ENCODE measurements at places on chromosomes 3 and 15.

- DNase-seq = no peak
These were observed 474.0 kb downstream of the FGF12 start for GRCh38 chr3:192253138-192253887.

DNA sequence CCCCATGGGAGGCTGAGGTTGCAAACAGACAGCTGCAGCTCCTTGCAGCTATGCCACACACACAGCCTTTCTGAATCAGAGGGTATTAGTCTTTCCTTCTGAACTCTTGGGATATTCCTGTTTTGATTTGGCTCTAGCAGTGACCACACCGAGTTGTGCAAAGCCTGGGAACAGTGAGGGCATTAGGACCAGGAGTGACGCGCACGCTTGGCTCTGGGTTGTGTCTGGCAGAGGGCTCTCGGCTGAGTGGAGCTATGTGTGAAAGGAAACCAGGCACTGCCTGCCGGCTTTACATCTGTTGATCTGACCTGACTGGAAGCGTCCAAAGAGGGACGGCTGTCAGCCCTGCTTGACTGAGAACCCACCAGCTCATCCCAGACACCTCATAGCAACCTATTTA is at the start of gene GALNT15:
GALNT15 (plus strand) TSS at position 292 of the 400 bp plus-strand sequence. CDS start 472 bp downstream, outside the sequence.
- no peak for DNase-seq

DNA sequence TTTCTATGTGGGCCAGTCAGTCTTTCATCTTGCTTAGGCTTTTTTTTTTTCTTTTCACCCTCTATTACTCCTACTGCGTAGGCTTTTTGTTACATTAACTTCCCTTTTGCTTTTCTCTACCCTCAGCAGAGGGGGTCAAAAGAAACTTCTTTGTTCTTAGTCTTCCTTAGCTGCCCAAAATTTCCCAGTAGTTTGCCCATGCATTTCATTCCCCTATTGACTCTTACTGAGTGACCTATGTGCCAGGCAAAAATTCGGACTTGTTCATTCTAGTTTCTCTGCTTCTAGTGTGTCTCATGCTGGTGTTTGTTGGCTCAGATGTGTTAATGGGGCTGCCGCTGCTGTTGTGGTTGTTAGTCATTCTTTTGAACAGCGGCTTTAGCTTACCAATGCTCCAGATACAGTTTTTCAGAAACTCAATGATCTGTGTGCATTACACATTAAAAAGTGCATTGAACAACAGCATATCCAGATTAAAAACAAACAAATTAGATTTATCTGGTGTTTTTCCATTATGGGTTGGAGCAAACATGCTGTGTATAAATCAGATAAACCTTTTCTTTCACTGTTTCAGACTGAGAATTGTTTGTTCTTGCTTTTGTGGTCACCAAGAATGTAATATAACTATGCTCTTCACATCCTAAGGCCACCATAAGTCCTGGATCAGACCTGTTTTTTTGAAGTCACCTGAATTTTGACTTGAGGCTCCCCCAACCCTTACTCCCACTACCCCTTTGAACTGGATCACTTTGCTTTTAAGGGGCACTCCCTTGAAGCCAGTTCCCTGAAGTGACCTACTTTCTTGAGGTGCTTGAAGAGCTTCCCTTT is 43.1 kb downstream of the PDE8A start:
- no peak for DNase-seq

GRCh38 chr15:85649372-85649771 is 145.4 kb downstream of the KLHL25 start:
- no peak for DNase-seq

DNA sequence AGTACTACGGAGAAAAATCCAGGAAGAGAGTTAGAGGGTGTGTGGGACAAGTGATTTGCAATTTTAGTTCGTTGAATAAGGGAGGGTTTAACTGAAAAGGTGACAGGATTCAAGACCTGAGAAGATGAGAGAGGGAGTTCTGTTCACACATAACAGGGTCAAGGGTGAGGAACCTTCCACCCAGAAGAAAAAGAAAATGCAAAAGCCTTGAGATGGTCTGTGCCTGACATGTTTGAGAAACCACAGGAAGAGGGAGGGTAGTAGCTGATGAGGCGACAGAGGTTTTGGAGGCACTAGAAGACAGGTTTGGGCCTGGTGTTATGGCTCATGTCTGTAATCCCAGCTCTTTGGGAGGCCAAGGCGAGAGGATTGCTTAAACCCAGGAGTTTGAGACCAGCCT is 591 bp upstream of the SLC25A20 start:
- DNase-seq = peak; percentile 22

- no peak for DNase-seq
These were observed 86.6 kb downstream of the FNDC3B start for GRCh38 chr3:172125963-172126457.

DNA sequence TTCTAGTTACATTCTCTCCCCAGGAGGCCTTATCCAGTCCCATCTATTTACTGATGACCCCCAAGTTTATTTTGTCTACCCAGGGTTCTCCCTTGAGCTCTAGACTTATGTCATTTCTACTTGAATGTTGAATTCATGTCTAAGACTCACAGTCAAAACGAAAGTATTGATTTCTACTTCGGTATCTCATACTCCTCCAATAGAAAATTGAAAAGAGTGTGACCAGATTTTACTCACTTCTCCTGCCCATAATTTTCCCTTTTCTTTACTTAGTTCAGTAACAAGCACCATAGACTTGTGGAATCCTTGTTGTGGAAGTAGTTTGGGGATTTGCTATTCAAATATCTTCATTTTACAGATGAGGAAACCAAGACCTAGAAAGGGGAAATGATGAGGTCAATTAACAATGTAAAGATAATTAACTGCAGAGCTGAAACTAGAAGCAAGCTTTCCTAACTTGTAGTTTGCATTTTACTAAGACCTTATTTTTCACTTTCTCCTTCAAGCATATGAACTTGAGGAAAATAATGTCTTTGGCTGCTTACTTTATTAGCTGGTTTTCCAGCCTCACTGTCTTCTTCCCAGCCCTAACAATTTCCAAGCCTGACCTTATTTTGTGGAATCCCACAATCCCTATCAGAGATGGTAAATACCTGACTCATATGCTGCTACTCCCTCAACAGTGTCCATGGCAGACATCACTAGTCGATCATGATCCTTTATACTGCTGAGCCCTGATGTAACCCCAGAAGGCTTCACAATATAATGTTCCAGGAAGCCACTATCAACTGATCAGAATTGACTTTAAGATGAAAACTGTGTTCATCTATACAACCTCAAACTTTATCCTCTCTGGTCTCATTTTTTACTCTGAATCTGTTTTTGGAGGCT is 123.9 kb upstream of the AGBL1 start:
- no peak for DNase-seq

DNA sequence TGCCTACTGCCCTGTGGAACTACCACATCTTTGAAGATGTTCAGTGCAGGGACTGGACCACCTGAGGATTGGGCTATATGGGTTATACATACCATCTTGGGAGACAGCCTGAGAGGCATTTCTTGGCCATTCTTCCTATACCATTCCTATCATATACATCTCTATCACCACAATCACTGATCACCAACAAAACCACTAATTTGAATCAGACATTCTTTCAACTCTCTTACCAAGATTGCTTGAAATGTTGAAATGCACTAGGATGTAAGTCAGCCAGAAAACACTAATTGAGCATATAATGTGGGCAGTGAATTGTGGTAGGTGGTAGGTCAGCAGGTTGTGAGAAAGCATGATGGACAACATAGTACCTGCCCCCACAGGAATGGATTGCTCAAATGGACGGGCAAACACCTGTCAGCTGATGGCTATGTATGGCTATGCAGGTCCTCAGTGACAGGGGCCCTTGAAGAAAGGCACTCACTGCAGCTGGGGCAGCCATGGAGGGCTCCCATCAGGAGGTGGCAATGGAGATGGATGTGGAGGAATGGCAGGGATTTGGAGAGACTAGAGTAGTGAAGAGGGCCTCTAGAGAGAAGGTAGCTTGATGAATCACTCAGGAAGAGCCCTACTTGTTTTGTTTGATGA is 49.1 kb downstream of the AMOTL2 start:
- no peak for DNase-seq

DNA sequence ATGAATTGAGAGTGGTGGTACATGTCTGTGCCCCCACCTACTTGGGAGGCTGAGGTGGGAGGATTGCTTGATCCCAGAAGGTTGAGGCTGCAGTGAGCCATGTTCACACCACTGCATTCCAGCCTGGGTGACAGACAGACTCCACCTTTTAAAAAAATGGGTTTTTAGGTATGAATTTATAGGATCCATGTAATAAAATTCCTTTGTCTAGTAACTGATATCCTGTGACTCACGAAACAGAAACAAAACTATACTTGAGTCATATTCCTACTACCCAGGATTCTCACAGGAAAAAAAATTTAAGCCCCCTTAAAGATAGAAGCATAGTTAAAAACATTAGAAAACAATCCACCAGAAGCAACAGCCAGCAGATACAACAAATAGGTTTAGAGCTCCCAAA is 10.0 kb upstream of the CRTC3 start:
- no peak for DNase-seq

DNA sequence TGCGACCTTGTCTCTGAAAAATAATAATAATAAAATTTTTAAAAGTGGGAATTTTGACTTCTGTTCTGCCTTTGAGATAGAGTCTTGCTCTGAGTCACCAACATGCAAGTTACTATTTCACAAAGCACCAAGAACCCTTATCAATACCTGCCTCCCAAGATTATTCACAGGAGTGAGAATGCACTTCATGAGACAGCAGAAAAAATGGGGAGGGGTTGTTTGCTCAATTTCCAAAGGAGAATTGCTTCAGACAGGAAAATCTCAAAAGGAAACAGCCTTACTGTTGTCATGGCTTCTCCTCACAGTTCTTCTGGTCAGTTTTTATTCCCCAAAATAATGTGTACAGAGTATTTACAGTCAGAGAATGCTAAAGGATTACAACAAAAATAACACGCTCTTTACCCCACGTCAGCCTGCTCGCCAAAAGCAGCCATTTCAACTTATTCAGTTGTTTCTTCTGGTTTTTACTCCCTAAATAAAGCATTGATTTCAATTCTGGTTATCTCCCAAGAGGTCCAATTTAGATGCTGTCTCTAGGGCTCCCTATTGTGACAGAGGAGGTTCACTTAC is 89.0 kb downstream of the PPCDC start:
- DNase-seq = no peak

GRCh38 chr15:77187751-77188464 is 117.0 kb upstream of the TSPAN3 start:
- DNase-seq = no peak

DNA sequence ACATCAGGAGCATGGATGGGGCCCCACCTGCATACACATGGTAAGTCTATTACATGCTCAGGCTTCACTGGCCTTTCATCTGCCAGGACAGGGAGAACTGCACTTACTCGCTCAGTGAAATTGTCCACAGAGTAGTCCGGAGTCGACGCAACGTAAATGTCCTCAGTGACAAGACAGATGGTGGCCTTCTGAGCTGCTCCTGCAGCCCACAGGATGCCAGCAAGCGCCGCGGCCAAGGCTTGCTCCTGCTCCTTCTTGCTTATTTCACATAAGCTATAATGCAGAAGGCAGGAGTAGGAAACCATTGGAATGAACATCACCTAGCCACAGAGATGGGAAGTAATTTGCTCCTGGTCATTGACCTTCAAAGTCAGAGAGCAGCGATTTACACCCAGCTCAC is 14.4 kb downstream of the MINDY4B start:
- no peak for DNase-seq

DNA sequence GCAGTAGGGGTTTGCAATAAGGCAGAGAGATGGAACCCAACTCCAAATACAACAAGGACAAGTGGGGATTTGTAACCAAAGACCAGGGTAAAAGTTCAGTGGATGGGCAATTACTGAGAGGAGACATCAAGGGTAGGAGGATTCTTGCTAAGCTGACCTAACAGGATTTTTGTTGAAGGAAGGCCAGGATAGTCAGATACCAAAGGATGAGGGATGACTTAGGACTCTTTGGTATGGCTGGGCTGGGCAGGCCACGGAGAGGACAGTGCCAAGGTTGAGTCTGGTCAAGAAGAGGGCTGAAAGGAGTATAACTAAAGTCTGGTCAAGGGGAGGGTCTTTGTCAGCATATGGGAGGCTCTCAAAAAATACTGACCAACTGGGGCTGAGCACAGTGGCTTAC is 85.3 kb upstream of the UBE2E2 start:
- no peak for DNase-seq

DNA sequence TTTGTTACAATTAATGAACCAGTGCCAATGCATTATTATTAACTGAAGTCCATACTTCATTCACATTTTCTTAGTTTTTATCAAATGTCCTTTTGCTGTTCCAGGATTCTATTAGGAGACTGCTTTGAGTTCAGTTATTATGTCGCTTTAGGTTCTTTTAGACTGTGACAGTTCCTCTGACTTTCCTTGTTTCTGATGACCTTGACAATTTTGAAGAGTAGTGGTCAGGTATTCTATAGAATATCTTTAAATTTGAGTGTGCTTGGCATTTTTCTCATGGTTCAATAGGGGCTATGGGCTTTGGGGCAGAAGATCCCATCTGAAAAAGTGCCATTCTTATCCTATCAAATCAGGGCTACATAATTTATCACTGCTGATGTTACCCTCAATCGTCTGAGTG is 126.3 kb downstream of the APBA2 start:
- DNase-seq = no peak

- no peak for DNase-seq
These were observed 8.6 kb upstream of the EEFSEC start for GRCh38 chr3:128144512-128145187.

DNA sequence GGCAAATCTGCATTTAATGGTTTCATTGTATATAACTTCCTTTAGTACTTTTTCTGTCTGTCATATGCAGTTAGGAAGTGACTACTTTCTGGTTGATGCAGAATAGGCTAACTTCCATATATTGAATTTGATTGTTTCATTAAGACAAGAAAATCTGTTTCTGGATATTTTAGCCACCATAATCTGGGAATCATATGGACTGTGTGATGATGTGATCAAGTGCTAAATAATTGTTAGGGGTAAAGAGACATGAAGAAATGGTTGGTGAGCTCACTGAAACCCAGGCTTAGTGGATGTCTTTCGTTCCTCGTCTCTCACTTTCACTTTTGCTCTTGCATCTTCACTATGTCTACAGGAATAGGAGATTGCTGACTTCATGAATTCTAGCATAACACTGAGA is 3.5 kb upstream of the MNS1 start:
- no peak for DNase-seq

- DNase-seq = no peak
These were observed 40.8 kb upstream of the PRR23E start for GRCh38 chr3:127151992-127152650.

DNA sequence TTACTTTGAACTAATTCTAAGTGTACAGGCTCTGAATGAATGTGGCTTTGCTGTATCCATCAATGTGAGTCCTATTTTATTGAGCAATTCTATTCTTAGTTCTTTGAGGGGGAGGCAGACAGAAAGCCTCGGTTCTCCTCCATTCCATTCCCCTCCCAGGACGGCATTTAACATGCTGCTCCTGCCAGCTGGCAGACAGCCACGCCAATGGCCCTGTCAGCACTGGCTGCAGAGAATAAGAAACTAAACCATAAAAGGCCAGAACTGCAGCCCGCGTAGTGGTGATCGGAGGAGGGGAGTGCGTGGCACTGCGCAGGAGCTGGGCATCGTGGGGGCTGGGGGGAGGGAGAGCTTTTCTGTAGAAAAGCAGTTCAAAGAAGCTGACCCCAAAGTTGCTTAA is 76.0 kb upstream of the HACD2 start:
- no peak for DNase-seq

GRCh38 chr3:79983118-79983517 is 215.3 kb upstream of the ROBO1 start:
- DNase-seq = no peak

GRCh38 chr3:99439892-99440291 is 198.5 kb upstream of the COL8A1 start:
- no peak for DNase-seq

GRCh38 chr3:24736701-24737100 is 242.1 kb upstream of the THRB start:
- no peak for DNase-seq

- DNase-seq = no peak
These were observed 4.2 kb upstream of the MAGEF1 start for GRCh38 chr3:184715943-184716621.

Measured in activated T-cell treated with anti-CD3 and anti-CD28 coated beads, Interleukin-2, amount 50 U/mL, for 1 hour (primary cell).